ENCODE measurements at places on chromosomes 3 and 15.

DNA sequence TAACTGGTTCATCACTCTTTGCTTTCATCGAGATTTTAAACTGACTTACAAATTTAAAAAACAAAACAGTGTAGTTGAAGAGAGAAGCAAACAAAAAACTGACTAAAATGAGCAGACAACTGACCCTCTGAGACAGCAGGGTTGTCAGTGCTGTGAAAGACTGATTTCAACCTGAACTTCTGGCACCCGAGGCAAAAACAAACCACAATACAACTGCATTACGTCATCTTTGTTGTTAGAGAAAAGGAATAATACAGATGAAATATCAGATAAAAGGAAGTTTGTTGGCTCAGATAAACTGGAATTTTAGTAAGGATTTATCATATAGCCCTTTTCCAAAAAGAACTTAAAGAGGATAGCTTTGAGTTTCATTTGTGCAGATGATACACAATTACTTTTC is 51.1 kb downstream of the PARP15 start:
- DNase-seq, result no peak

DNA sequence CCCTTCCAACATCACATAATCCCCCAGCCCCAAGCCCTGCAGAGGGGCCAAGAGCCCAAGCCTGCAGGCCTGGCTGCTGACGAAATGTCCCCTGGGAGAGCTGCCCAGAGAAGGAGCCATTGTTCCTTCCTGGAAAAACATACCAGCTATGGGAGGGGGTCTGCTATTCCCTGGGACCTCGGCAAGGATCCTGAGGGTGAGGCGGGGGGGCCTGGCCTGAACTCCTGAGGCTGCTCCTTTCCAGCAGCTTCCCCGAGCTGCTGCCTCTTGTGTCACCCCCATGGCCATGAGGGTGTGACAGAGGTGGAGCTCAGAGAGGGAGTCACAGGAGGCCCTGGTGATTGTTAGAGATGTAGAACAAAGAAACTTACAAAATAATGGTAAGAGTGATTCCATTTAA is 12.9 kb downstream of the LOXL1 start:
- DNase-seq, result no peak

GRCh38 chr3:80238152-80238551 is 470.4 kb upstream of the ROBO1 start:
- no peak for DNase-seq

- peak; percentile 10 for DNase-seq
These were observed 36.3 kb upstream of the TMC3 start for GRCh38 chr15:81410318-81410753.

DNA sequence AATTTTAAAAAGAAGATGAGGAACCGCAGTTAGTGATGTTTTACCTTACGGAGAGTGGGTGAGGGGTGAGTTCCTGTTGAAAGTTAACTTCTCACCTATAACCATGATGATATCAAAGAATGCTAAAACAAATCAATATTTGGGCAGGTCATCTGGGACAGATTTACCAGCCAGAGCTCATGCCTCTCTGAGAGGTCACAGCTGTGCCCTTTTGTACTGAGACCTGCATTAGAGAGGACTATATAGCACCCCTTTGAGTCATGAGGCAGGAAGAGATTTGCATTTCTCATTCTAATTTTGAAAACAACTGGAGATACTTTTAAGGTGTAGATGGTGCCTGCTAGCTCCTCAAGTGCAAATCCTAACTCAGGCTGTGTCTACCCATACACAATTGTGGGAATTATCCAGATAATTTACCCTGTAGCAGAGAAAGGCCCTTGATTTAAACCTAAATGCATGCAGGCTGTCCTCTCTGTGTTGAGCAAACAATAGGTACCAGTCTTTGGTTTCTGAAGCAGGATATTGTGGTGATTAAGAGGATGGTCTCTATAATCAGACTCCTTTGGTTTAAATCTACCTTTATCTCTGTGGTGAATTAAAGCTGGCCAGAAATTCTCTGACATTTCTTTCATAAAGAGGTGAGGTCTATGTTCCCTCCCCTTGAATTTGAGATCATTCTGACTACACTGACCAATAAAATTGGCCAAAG is 5.8 kb upstream of the TM4SF4 start:
- no peak for DNase-seq

DNA sequence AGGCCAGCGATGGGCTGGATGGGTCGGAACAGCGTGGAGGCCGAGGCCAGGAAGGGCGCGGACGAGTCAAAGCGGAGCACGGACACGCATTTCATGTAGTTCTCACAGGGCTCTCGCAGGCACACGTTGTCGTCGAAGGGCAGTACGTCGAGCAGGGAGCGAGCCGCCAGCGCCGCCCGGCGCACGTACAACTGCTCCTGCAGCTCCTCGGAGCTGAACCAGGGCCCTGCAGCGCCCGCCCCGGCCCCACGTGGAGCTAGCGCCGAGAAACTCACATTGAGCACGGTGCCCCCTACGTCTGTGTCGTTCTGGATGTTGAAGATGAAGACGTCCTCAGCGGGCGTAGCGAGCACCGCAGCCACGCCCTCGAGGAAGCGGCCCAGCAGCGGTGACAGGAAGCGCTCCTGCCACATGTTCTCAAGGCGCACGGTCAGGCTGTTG is 5.8 kb downstream of the CELSR3 start:
- no peak for DNase-seq

- peak; percentile 68 for DNase-seq
These were observed 7.1 kb downstream of the CPN2 start for GRCh38 chr3:194344012-194344411.

- no peak for DNase-seq
These were observed 166.7 kb upstream of the PRICKLE2 start for GRCh38 chr3:64392001-64392400.

DNA sequence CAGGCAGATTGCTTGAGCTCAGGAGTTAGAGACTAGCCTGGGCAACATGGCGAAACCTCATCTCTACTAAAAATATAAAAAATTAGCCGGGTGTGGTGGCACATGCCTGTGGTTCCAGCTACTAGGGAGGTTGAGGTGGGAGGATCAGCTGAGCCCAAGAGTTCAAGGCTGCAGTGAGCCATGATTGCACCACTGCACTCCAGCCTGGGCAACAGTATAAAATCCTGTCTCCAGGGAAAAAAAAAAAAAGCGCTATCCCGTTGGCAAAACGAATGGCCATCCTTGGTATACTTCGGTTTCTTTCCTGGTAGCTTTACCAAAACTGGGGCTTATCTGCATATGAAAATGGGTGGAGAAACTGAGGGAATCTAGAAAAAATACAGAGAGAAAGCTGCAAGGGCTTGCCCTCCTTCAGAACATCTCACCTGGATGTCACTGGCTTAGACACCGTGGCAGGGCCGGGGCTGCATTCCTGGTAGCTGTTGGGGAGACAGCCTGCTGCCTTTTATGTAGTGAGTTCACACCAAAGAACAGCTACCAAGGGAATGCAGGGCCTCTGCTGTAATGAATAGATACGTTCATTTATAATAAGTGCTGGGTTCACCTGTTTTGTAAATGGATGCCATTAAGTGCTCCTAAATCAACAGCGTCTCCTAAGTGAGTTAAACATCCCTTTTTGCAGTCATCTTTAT is 96.0 kb downstream of the IQSEC1 start:
- DNase-seq, result no peak

DNA sequence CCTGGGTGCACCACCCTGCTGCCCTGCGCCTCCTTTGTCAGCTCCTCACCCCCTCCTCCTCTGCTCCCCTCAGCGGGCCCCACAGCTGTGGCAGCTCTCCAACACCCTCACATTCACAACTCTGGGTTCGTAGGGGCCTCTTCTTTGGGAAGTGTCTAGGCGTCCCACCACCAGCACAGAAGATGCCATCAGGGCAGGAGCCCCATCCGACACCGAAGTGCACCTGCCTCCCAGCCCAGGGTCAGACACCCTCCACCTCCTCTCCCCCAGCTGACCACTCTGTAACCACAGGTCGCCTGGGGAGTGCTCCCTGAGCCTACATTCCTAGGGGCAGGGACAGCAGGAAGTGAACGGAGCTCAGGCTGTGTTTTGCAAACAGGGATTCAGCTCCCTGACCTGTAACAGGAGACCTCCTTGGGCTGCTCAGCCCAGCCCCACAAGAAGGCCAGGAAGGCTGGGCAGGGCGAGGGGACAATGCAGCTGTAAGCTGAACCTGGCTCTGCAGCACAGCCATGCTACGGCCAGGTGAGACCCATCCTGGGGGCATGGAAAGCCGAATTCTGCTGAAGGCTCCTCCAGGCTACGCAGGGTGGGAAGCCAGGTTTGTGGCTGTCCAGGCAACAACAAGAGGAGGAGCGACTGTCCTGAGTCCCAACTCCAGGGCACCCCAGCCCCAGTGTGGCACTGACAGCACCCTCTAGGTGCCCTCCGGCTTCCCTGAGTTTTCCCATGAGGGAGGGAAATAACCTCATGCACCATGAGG is 269.0 kb downstream of the GOLGA6L6 start:
- DNase-seq, result no peak

DNA sequence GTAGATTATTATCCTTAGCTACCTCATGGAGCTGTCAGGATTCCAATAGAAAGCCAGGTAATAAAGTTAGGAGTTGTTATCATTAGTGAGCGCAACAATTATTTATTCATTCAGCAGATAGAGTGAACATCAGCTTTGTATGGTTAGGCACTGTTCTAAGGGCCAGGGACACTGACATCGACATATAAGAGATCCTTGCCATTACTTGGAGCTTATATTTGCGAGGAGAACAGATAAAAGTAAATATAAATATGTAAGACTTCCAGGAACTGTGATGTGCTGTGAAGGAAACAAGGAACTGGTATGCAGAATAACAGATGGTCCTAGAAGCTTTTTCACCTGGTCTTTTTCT is 473 bp downstream of the LSM3 start:
- DNase-seq, result no peak

DNA sequence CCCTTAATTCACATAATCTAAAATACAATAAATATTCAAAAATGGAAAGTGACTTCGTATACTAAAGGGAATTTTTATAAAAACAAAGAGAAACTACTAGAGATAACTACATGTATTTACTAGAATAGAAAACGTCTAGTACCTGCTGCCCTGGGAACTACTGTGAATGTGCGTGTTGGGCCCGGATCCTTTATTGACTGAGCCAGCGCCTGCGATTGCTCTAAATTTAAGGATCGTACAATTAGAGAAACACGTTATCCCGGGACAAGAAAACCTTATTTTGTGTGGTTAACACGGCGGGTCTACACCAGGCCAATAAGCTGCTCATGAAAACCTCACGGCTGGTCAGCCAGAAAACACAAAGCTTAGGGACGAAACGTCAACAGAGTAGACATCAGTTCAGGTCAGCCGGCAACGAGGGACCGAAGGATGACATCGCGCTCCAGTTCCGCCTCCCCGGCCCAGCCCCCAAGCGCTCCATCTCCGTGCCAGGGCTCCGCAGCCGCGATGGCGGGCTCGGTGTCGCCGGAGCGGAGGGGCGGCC is 555 bp downstream of the TM2D3 start:
- no peak for DNase-seq

DNA sequence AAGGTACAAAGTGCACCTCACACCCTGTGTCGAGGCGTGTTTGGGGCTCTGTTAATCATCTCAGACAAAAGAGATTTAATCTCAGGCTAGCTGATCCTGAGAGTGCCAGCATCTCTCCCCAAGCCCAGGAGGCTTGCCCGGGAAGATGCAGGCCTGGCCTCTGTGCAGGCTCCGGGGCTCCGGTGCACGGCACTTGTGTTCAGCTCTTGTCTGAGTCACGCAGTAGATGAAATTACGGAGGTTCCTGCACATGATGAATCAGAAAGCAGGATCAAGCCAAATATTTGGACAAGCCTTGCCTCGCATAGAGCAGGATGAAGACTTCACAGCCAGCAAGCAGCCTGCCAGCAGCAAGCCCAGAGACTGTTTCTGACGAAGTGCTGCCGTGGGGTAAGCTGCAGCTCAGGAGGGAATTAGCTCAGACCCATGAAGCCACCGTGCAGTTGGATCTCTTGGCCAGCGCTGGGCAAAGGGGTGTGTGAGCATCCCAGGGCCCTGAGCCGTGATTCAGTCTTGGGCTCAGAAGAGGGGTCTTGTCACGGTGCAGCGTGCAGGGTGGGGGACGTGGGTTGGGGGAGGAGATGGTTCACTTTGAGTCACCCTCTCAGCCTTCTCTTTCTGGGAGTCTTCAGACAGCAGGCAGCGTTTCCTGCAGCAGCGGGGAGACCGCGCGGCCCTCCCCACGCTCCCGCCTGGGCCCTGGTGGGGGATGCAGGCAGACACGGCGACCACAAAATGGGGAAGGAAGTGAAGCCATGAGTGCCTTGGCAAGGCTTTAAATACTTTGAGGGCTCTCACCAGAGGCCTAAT is 89.2 kb upstream of the MEF2A start:
- no peak for DNase-seq

DNA sequence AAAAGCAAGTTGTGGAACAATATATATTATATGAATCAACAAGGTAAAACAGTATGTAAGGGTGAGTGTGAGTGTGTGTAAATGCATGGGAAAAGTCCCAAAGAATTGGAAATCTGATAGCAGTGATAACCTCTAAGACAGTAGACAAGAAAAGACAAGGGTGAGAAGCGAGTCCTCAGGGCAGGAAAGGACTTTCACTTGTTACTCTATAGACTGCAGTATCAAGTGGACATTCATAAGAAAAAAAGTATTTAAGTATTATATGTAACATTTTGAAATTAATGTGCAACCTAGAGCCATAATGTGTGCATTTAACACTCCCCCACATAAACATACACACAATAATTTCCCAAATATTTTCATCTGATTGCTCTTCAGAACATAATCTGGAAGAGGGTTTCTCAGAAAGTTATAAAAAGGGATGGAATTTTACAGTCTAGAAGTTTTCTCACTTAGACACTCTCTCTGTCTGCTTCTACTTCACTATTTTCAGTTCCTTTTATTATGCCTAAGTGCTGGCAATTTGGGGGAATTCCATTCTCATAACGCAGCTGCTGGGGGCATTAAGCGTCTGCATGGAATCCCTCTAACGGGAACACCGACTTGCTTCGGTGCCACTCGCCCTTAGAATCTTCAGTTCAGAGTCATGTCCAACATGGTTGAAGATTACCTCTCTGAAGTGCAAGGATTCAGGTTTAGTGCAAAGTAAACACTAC is 50.0 kb upstream of the CDIN1 start:
- no peak for DNase-seq

DNA sequence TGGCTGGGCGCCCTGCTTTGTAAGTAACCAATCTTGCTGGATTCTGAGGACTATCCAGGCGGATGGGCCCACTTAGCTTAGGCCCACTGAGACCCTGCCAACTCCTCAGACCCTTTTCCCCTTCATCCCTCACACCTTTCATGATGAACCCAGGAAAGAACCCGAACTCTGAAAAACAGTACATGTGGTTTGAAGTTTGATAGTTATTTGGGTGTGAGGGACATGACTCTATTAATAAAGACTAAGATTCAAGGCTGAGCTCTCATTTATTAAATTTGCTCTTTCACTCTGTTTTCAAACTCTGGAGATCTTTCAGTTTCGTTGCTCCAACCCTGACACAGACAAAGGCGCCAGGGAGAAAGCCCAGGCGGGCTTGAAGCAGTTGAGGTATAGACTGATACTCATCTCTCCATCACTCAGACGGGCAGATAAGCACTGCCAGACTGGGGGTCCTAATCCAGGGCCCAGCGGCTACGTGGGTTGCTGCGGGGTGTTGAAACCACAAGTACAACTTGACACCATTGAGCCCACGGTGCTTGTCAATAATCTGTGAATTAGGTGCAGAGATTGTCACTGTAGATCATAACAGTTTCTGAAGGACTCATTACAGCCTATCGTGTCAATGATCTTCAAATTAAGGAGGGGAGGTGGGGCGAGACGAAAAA is 7.2 kb upstream of the SOX2 start:
- DNase-seq, result no peak

Measured in hematopoietic multipotent progenitor cell treated with erythropoietin and hydrocortisone succinate and interleukin-3 and kit ligand, for 15 days (in vitro differentiated cells).